Stimulated activated CD8-positive, alpha-beta memory T cell treated with anti-CD3 and anti-CD28 coated beads, Interleukin-7, amount 100 ng/mL, for 1 hour (primary cell): ENCODE measurements at places on chromosomes 5 and 9.

DNA sequence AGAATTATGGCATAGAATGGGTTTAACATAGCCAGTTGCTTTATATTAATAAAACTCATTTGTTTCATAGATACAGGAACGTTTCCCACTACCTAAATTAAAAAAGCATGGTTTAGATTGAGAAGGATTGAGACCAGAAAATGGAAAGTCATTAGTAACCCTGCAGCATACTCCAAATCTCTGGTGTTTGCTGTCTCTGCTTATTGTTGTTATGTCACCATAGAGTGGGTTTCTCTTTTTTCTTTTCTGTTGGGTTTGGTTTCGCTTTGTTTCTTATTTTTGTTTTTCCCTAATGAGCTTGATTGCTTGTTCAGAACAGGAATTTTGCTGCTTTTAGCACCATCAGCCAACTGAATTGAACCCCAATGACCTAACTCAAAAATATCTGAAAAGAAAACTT, 1034.8 kb downstream of the MAT2B start:
- no peak for DNase-seq

DNA sequence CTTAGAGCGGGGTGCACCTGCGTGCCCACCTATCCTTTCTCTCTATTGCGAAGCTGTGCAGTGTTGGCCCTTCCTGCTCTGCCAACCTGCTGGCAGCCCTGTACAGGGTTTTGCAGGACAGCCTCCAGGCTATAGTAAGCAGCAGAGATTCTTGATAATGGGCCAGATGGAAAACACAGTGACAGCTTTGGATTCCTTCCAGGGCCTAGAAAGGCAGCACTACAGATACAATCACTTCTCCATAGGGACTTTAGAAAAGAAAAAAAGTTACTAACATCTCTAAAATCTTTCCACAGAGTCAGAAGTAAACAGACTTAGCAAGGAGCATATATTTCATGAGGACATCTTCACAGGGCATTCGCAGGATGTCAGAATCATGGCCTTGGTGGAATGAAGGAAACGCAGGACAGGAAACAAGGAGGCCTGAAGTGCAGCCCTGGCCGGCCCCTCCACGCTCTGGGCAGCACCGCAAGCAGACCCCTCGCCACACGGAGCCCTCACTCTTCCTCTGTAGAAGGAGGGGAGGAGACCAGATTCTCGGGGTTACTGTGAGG, 172.1 kb upstream of the GAS1 start:
- no peak for DNase-seq

DNA sequence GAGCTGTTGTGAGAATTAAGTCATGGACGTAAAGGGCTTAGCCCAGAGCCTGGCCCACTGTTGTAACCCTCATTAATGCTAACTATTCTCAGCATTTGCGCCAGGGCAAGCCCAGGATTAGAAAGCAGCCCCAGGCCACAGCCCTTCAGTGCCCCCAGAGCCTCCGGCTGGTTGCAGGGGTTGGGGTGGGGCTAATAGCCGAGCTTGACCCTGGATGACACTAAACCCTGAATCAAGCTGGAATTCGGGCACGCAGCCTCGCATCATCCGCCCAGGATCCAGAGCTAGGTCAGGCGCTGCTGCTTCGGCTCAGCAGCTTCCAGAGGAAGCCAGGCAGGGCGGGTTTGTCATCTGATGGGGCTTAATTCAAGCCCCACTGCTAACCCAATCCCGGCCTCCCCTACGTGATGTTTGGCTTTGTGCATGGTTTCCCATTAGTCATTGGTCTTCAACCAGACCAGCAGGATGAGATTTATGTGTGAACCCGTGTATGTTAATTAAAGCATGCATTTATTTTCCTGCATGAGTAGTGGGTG, 1.2 kb upstream of the MEGF9 start:
- DNase-seq = no peak

DNA sequence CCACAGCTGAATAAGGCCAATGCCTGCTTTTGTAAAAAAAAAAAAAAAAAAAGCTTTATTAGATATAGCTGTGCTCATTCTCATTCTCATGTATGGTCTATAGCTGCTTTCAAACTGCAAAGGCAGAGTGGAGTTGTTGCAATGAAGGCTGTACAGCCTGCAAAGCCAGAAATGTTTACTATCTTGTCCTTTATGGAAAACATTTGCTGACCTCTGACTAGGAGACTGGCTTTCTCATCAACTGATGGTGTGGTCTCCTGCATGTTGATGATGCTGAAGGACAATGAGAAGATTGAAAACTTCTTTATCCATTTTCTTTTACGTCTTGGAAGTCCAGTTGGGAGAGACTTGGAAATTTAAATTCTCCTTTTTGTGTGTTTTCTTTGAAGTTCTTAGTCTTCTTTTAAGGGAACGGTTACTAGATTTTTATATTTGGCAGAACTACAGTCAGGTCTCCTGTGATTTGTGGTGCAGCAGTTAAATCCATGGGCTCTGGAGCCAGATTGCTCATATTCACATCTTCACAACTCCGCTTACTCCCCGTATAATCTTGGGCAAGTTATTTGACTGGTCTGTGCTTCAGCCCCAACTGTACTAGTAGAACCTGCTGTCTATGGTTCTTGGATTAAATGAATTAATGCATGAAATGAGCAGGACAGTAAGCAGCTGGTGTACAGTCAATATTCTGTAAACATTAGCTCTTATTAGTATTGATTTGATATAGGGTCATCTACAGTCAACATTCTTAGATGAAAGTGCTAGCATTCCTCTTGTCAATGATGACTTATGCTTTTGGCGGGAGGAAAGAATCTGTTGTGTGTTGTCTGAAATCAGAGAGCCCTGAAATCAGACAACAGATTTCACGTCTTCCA, 39.7 kb upstream of the BASP1 start:
- no peak for DNase-seq
